Spleen (tissue), 13 donors: ENCODE measurements at places on chromosomes 7 and 10. TPM values are rescaled to one million over a fixed set of nuclear protein-coding genes. Genes with fewer than 3 reads are reported as not detected.

DNA sequence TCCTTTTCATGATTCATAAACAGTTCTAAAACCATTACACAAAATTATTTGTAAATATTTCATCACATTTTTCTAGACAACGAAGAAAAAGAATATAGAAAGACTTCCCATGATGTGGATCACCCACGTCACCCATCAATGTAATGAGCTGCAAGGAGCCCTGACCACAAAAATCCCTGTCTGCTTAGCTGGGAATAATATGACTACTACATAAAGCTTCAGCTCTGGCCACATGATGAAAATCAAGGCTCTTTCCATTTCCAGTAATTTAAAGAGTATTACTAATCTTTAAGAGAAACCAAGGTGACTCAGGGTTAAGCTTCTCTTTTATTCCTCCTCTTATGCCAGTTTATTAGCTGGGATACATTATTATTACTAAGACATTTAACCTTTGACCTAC, 180.8 kb upstream of the CACNA2D1 start:
- DNase-seq: no peak

DNA sequence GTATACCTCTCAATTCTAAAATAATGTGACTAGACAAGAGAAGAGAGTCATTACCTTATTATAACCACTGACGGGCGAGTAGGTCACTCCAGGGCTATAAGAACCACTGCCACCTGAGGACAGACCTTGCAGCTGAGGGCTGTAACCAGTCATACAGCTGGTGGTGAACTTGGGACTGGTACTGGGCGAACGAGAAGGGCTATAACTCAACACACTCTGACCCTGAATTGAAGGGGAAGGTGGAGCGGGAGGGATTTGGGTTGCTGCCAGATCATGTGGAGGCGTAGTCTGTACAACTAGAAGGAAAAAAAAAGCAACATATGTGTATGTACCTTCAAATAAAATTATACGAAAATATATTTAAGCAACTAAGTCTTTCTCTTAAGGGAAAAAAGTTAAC, 3.4 kb downstream of the TMEM209 start:
- no peak for DNase-seq

DNA sequence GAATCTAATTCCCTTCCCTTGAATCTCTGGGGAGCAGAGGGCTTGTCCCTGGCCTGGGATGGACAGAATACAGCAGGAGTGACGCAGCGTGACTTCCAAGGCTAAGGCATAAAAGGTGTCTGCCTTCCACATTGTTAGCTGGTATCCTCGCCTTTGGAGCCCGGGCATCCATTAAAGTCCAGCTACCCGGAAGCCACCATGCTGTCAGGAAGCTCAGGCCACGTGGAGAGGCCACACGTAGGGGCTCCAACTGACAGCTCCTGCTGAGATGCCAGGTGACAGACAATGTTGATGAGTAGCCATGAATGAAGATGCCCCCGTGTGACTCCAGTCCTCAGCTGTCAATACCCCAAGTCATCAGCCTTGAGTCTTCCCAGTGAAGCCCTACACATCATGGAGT, 99.9 kb downstream of the OAT start:
- DNase-seq: no peak

DNA sequence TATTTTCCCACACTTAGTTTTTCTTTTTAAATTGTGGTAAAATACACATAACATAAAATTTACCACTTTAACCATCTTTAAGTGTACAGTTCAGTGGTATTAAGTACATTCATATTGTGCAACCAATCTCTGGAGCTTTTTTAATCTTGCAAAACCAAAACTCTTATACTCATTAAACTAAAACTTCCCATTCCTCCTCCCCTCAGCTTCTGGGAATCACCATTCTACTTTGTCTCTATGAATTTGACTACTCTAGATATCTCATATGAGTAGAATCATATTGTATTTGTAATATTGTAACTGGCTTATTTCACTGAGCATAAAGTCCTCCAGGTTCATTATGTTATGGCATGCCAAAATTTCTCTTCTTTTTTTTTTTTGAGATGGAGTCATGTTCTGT, 86.4 kb upstream of the JAZF1 start:
- no peak for DNase-seq

- no peak for DNase-seq
Measured at GRCh38 chr7:157117796-157118195, 20.9 kb upstream of the UBE3C start.

GRCh38 chr7:78718212-78718611, 735.3 kb downstream of the MAGI2 start:
- no peak for DNase-seq

GRCh38 chr10:77586719-77587415, 50.7 kb downstream of the KCNMA1 start:
- DNase-seq: peak; percentile 34

DNA sequence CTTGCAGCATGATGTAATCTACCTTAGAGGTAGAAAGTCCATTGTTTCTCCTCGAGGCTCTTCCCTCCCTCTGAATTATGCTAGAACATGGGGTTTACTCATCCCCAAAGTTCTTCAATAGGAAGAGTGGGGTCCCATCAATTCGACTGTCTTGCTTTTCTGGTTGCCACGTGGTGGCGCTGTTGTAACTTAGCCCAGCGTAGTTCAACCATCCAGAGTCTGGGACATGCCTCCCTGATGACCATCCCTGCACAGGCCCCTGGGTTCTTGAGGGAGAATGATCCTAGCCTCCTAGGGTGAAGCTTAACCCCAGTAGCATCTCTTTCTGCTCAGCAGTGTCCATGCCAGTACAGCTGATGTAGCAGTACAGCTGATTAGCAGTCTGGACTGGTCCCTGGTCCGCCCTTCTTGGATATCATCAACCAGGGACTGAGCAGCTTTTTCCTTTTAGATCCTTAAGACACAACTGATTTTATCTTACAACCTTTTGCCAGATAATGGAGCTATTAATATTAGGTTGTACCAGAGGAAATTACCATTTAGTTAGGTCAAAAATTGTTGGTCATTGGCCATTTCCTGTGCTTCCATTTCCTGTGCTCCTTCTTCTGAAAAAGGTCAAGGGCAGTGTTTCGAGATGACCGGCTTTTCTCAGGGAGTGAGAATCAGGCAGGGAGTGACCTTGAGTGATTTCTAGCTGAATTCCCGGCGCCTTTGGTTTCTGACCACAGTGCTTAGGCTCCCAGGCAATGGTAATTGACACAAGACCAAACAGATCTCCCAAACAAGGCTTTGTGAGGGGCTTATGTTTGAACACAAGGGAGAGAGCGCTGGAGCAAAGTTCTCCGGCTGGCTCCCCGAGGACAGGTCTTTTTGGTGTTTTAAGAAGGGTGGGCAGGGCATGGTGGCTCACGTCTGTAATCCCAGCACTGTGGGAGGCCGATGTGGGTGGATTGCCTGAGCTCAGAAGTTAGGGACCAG, 65.4 kb downstream of the TACC2 start:
- DNase-seq: peak; percentile 15

DNA sequence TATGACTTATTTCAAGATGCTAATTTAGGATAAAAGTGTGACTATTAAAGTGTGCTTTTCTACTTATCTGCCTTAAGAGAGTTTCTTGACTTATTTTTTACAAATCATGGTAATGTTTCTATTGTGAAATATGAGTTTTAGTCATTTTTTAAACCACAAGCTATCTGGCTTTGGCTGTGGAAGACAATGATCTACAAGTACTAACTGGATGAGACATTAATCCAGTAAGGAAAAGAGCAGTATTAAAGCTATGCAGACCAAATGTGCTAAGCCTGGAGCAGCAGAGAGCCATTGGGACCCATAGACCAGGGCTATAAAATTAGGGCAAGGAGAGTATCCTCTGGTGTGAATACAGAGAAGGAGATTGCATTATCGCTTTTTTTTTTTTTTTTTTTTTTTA, 92.4 kb downstream of the SEMA3A start:
- no peak for DNase-seq

DNA sequence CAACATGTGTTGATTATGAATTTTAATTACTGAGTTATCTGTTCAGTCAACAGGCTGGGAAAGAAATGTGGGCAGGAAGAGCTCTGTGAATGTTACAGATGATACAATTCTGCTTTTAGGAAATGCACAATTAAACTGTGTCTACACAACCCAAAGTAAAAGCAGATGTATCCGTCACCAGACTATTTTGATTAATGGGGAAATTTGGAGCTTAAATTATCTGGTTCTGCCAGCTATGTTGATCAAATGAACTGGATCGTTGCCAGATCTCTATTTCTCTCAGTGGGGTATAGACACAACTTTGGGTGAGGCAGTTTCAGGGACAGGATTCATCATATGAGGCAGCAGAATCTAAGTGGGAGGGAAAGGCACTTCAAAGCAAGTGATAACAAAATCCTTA, 136.5 kb downstream of the NEUROD6 start:
- DNase-seq: no peak

DNA sequence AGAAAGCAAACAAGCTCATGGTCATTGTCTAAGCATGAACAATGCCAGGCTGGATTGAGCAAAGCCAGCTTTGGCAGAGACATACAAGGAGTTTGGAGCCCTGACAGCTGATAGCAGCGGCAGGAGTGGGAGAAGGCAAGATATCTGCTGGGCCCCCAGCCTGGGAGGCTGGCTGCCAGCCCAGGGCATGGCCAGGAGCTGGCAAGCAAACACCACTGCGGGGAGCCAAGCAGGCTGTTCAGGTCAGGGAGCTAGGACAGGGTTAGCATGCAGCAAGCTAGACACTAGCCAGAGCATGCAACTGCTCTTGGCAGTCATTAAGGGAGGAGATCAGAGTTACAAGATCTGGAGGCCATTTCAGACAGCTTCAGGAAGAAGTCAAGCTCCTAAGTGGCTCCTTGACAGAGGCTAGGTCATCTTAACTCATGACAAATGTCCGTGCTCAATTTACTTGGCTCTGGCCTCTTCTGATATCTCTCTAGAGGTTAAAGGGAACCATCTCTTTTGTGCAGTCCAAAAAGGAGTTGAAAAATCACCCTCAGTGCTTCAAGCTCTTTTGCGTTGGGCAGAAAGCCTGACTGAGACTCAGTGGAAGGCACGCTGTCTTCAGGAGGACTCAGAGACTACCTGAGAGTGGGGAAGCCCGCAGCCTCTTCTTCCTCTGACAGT, 436.8 kb upstream of the C7orf33 start:
- peak; percentile 81 for DNase-seq

DNA sequence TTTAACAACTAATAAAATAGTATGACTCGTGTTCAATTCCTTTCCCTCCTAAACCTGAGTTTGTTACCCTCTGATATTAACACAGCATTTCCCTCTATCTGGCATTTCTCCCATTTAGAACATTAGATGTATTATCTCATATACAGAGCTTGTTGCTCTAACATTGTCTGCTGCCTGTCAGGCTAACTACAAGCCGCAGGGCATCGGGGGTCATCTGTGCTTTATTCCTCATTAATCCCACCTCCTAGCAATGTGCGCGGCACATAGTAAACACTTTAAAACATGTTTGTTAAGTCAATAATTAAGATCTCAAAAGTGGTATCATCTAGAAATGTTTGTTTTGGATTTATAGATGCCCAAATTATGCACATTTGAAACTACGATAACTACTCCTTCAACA, 52.9 kb upstream of the NEBL start:
- DNase-seq: no peak

DNA sequence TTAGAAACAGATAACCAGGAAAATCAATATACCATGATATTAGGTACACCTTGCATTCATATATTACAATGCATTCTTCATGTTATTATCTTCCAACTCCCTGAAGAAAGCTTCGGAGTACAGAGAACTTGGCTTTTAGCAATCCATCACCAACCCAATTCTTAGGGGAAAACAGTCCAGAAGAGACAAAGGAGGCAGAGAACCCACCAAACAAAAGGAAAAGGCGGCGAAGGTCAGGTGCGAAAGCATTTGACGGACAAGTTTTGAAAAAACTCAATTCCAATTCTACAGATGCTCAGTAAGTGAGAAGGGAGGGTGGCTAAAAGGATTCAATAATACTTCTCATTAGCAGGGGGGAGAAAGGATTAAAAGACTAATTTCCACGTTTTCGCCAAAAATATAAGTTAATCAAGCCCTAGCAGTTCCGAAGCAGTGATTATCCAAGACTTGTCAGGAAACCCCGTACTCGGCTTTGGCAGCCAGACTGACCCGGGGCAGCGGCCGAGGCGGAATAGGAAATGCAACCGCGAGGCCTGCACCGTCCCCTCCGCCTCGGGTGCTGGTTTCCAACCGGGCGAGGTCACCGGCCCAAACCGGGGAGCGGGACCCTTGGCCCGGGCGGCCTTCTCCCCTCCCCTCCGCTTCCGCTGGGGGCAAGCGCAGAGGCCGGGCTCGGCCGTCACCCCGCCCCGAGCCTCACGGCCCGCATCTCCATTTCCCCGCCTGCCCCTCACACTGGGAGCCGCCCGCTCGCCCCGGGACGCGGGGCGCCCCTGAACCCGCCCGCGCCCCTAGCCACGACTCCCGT, 747 bp downstream of the GDI2 start:
- peak; percentile 93 for DNase-seq

- no peak for DNase-seq
Measured at GRCh38 chr7:48955916-48956315, 31.6 kb downstream of the CDC14C start.

DNA sequence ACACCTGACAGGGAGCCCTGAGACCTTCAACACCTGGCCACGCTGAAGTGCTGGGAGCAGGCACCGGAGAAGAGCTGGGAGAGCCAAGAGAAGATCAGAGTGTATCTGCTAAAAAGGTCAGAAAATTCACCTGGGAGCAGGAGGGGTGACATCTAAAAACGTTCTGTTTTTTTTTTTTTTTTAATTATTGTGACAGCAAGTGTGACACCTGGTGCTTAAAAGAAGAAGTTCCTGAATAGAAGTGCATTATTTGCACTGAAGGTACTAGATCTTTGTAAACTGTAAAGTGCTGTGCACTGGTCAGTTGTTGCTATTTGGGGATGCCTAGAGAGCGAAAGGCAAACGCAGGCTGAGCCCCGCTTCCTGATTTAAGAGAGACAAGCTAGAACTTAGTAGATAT, 422.0 kb downstream of the PLXNA4 start:
- DNase-seq: no peak

DNA sequence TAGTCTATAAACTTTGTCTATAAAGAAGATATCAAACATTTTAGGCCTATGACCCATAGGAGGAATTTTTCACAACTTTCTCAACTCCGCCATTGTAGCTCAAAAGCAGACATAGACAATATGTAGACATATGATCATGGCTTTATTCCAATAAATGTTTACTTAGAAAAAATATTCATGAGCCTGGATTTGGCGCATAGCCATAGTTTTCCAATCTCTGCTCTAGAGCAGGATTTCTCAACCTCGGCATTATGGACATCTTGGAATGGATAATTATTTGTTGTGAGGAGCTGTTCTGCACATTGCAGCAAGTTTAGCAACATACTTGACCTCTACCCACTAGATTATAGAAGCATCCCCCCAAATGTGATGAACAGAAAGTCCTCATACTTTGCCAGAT, 532.6 kb downstream of the ANKRD7 start:
- no peak for DNase-seq

Gene ADRB1
- polyA plus RNA-seq: 0.83 TPM

Gene CALML5
- 0.13 TPM for polyA plus RNA-seq

Gene ANKRD26
- 2.2 TPM for polyA plus RNA-seq

Gene VWDE
- polyA plus RNA-seq: 0.15 TPM

Gene LRGUK
- not detected for polyA plus RNA-seq

Gene XRCC2
- polyA plus RNA-seq: 0.64 TPM

Gene NEUROG3
- polyA plus RNA-seq: 0.06 TPM

Gene MUC3A
- polyA plus RNA-seq: 0.29 TPM
